ENCODE measurements at places on chromosomes 3 and 15.

GRCh38 chr3:100993309-100993708 lies at the start of gene ABI3BP:
ABI3BP (minus strand) TSS chr3:100993421; CDS start chr3:100993384, 37 bp downstream.
- DNase-seq, result peak; percentile 16

- DNase-seq, result no peak
Measured at GRCh38 chr15:63188247-63188925, 1.0 kb upstream of the RAB8B start.

DNA sequence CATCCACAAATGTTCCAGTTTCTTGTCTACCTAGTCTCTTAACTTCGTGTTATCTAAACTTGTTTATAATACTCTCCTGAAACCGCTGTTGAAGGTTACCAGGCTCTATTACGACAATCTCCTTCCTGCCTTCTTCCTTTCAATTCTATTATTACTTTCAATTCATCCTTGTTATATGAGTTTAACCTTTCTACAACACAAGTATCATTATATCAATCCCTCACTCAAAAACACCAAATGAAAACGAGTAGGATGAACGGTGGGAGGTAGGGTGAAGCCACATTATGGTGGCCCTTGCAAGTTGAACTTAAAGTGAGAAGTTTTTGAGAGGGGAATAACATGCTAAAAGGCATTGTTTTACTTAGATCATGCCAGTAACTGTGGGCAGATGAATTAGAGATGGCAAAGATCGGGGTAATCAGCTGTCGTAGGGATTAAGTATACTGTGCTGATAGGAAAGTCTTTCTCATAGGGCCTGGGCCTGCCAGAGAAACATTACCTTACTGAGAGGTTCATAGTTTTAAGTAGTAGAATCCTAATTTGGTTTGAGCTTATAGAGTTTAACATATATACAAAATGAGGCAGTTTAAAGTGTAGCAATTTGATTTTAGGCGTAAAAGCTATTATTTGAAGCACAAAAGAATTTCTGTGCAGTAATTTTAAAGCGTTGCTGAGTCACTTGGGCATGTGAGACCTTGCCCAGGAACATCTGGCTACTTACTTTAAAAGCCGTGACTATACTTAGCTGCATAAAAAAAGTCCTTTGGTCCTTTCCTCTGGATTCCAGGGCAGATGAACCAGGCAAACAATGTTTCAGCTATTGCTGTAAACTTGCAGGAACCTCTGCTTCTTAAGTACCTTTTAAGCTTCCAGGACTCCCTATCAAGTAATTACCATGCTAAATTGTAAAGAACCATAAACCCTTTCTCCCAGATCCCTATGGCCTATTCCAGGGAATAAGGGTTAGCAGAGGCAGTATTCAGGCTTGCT lies 3.3 kb upstream of the CEP97 start:
- no peak for DNase-seq

GRCh38 chr3:36764704-36765038 lies 318 bp upstream of the DCLK3 start:
- no peak for DNase-seq

GRCh38 chr15:82021992-82022391 lies 23.8 kb downstream of the MEX3B start:
- DNase-seq, result peak; percentile 40

- no peak for DNase-seq
Measured at GRCh38 chr15:40695469-40695890, 506 bp downstream of the RAD51 start.

DNA sequence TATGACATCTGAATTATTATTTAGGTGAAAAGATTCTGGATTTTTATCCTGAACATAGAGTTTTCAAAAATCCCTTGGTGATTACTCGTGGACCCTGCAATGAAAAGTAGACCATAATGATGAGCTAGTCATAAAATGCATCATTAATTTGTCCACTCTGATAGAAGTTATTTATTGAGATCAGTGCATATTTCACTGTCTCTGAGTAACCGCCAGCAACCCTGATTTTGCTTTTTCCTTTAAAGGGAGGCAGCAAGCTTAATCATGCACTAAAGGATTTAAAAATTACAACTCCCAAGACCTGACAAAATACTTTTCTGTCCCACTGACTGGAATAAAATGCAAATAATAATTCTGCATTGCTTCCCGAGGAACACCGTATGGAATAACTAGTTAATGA lies 259.6 kb upstream of the DPPA4 start:
- DNase-seq, result no peak

GRCh38 chr15:91237445-91237844 lies 137.4 kb downstream of the SV2B start:
- DNase-seq, result no peak

Measured in NCI-H774 (cell line).